Activated T-helper 1 cell treated with anti-CD3 and anti-CD28 coated beads, Interleukin-12 subunit alpha, Interleukin-12 subunit beta, Interleukin-2, Interleukin-4 antibody, amounts not matched to agents 30 ng/mL and 10 ng/mL and 1 ng/mL, durations not matched to agents 14 hours and 24 hours and 36 hours (primary cell): ENCODE measurements at places on chromosomes 4 and X.

- no peak for DNase-seq
These were observed 1.4 kb upstream of the VEGFC start for GRCh38 chr4:176794151-176794550.

- no peak for DNase-seq
These were observed 10.2 kb downstream of the ARX start for GRCh38 chrX:25005382-25006185.

DNA sequence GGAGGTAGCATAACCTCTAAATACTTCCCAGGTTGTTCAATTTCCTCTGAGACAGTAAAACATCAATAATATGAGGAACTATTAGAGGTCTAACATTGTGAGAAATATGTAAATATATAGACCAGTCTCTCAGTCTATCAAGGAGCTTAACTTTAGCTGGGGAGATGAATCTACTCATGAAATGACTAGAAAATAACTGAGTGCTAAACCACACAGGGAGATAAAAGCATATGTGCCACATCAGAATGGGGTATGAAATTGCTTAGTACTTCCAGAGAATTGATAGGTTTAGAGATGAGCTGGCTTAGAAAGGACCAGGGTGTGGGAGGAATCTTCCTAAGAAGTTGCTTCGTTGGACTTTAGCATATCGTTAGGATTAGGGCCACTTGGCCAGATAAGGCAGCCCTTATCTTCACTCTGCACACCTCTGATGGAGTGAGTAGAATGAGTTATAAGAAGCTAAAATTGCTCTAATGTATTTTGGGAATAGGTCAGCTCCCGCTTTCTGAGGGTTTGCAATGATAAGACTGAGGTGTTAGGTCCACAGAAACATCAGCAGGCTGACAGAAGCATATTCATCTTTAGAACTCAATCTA, 299.2 kb downstream of the UNC5C start:
- no peak for DNase-seq

DNA sequence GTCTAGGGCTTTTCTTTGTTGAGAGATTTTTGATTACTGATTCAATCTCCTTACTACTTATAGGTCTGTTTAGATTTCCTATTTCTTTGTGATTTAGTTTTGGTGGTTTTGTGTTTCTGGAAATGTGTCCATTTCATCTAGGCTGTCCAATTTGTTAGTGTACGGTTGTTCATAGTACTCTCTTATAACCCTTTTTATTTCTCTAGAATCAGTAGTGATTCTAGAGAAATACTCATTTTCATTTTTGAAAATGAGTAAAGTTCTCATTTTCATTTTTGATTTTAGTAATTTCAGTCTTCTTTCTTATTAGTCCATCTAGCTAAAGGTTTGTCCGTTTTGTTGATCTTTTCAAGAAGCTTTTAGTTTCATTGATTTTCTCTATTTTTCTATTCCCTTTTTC, 7.5 kb downstream of the IL13RA1 start:
- DNase-seq, result no peak

GRCh38 chr4:125368671-125369081, 53.9 kb downstream of the FAT4 start:
- no peak for DNase-seq

DNA sequence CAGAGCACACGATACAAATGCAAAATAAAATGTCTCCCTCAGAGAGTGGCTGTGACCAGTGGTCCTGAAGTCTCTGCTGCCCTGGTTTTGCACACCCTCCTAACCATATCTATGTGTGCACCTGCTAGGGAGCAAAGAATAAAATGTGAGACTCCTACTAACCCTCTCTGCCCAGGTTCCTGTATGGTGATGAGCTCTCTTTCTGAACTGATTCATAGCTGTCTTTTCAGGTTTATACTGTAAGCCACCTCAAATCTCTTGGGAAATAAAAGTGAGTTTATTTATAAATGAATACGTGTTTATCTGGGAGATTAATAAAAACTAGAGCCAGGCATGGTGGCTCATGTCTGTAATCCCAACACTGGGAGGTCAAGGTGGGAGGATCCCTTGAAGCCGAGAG, 126.0 kb upstream of the RBPJ start:
- no peak for DNase-seq

GRCh38 chr4:23962462-23962861, 72.6 kb upstream of the PPARGC1A start:
- no peak for DNase-seq

DNA sequence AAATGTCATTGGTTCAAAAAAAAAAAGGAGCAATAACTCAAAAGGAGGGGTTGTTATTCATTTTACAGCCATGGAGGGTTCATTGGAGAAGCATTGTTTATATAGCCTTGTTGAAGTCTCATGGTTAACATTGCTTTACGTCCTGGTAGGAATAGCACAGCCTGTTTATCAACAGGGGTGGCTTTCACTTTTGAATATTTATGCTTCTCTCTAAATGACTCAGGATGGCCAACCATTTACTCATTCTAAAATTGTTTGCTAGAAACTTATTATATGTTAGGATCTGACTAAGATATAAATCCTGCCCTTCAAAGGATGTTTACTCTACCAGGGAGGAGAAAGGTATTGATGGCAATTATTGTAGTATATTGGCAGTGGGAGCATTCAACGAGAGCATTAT, 534.1 kb upstream of the GALNTL6 start:
- DNase-seq, result no peak

- no peak for DNase-seq
These were observed 11.6 kb downstream of the TKTL1 start for GRCh38 chrX:154307202-154307601.

DNA sequence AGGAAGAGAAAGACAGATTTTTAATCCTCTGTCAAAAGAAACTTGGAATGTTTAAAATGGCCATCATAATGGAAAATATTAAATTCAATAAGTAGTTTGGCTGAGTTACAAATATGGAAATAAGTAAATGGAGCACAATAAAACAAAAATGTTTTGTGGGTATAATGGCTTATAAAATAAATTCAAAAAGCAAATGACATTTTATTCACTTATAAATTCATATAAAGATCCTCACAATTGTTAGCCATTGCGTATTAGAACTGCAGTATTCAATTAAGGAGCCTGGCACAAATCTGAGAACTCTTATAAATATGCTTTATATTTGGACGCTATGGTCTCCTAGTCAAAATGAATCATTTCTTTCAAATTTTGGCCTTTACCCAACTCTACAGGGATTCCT, 339.0 kb upstream of the PABPC4L start:
- DNase-seq, result no peak

DNA sequence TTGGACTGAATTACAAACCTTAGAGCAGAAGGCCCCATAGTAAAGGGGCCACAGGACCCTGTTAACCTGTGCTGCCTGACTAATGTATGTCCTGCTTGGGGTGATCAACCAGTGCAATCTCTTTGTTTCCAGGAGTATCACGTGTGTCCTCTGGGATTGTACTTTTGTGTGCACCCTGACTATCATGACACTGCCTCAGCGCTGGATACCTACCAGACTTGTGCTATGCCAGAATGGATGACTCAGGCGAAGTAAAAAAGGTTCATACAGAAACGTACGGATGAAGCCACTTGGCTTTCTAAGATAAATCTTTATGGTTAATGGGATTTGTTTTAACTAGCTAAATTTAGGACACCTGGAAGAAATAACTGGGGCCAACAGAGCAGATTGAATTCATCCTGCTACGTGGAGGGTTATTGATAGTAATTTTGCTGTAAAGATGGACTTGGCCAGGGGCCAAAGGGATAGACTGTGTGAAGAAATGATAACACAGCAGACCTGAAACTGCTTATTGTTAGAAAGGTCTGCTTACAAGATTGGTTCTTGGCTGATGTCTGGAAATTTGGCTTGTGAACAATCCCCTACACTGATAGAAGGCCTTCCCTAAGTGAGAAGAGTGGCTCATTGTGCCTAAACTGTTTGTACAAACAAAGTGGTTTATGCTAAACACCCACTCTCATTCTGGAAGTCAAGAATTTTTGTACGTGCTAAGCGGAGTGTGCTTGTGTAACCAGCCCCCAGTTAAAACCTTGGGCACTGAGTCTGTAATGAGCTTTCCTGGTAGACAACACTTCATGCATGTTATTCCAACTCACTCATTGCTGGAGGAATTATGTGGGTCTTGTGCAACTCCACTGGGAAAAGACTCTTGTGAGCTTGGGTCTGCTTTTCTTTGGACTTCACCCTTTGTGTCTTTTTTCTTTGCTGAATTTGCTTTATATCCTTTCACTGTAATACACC, 750.5 kb upstream of the HTR2C start:
- DNase-seq, result no peak

DNA sequence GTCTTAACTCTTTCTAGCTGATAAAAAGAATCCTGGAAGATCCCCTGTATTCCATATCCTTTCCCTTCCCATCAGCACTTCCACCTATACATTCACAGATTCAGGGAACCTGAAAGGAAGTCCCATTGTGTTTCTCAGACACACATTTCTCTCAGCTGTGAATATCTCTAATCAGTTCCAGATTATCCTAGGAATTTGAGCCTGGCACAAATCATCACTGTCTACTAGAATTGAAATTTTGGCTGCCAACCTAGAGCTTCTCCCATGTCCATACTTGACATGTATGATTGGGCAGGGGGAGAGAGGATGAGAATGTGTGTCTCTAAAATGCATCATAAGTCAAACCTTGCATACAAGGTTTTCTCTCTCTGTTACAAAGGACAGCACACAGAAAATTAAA, 53.1 kb downstream of the NDST3 start:
- DNase-seq, result no peak

- no peak for DNase-seq
These were observed 49.9 kb upstream of the SCRG1 start for GRCh38 chr4:173448608-173449379.

- no peak for DNase-seq
These were observed 56.6 kb upstream of the DAPP1 start for GRCh38 chr4:99759988-99760387.

DNA sequence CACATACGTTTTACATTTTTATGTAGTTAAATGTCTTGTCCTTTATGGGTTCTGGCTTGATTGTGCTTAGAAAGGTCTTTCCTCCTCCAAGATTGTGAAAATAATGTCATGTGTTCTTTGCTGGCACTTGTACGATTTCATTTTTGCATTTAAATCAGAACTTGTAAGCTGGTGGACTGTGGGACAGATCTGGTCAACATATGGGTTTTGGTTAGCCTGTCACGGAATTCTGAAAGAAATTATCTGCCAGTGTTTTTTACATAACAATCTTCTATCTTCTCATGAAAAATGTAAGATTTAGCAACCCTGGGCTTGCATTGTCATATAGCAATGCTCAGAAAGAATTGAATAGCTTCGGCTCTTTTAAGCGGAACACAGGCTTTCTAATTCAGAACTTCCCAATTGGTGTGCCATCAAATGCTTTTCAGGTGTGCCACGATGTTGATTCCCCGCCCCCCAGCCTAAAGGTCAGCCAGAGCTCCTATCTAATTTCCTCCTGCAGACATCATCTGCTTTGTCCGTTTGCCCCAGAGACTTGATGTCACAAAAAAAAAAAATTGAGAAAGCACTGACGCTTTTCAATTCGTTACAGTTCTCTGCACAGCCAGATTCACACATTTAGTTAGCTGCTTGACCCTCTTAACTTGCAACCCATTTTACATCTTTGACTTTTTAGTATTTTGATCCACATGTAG, 16.2 kb downstream of the AFF1 start:
- DNase-seq, result no peak

GRCh38 chr4:75830906-75831305, 71.3 kb downstream of the PPEF2 start:
- DNase-seq, result no peak

- peak; percentile 54 for DNase-seq
These were observed 10.9 kb downstream of the DCK start for GRCh38 chr4:71004281-71004851.

DNA sequence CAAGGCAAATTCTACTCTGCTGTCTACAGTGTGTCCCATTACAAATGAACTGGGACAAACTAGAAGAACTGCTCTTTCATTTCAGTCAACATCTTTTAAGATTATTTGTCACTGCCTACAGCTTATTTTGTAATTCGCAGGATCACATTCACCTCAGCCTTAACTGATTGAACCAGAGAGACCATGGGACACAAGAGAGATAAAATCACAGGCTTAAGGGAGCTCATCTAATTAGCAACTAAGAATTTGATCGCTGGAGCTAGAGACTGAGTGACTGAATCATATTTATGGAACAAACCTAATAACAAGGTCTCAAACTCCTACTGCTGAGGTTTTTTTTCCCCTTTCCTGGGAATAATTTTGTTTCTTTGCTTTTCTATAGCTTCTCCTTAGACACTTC, 898.2 kb downstream of the PCDH18 start:
- DNase-seq, result no peak

DNA sequence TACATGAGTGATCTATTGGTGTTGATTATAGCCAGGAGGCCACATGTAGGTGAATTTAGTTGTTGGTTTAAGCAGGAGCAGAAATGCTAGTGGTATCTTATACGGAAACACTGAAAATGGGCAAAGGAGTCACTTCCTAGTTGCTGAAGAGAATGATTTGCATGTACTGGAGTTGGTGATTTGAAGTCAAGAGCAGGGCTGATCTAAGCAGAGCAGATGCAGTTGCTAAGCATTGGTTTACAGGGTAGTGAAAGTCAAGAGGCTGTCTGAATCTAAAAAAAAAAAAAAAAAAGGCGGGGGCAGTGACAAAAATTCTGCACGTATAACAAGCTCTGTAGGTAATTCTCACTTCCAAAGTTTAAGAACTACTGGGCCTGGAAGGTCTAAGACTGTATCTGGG, 90.4 kb upstream of the HPRT1 start:
- no peak for DNase-seq

GRCh38 chr4:54400188-54400587, 171.1 kb downstream of the PDGFRA start:
- DNase-seq, result no peak

- no peak for DNase-seq
These were observed 172.3 kb downstream of the SPRY1 start for GRCh38 chr4:123568936-123569335.

- no peak for DNase-seq
These were observed 4.5 kb upstream of the RHOXF1 start for GRCh38 chrX:120120223-120120622.

- no peak for DNase-seq
These were observed 498.1 kb downstream of the NLGN4X start for GRCh38 chrX:5730556-5730955.

DNA sequence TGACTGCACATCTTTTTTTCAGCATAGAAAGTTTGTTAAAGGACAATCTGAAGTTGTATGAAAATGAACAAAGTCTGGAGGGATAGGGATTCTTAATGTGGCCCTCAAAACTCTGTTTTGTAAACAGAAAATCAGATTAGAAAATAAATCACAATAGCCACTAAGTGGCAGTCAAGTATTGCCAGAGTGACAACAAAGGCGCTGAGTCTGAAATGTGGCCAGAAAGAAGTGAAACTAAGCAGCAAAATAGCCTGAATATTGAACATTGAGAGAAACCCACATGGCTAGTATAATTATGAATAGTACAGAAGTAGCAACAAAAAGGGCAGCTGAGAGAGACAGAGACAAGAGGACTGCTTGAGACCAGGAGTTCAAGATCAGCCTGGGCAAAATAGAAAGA, 81.1 kb upstream of the CT45A1 start:
- no peak for DNase-seq

DNA sequence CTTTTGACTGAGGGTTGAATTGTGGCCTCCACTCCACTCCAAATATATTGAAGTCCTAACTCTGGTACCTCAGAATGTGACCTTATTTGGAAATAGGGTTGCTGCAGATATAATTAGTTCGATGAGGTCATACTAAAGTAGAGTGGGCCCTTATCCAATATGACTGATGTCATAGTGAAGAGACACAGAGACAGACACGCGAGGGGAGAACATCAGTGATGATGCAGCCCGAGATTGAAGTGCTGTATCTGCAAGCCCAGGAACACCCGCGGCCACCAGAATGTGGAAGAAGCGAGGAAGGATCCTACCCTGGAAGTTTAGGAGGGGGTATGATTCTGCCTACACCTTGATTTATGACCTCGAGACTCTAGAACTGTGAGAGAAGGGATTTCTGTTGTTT, 279.0 kb downstream of the ANKRD50 start:
- DNase-seq, result no peak

- DNase-seq, result no peak
These were observed 1760.8 kb upstream of the PCDH10 start for GRCh38 chr4:131388277-131388676.
